ENCODE measurements at places on chromosomes 1 and 21.
A peak's percentile ranks its signal among the peaks of the same experiment; 100 is the strongest.

GRCh38 chr1:82517586-82517985, 716.9 kb downstream of the ADGRL2 start:
- no peak overlapping the region for H3K4me3 ChIP-seq
- H3K27me3 ChIP-seq, result no peaks in the 10 kb centered on the region
- no peak for DNase-seq
- H3K27ac ChIP-seq, result no peak overlapping the region
- H3K36me3 ChIP-seq, result no peaks in the 10 kb centered on the region

GRCh38 chr1:175154629-175155472, 37.7 kb downstream of the KIAA0040 start:
- no peaks in the 10 kb centered on the region for H3K36me3 ChIP-seq
- H3K4me1 ChIP-seq, result no peaks in the 10 kb centered on the region
- H3K27me3 ChIP-seq, result peaks cover 66% of the 10 kb centered on the region
- H3K4me3 ChIP-seq, result no peak overlapping the region

DNA sequence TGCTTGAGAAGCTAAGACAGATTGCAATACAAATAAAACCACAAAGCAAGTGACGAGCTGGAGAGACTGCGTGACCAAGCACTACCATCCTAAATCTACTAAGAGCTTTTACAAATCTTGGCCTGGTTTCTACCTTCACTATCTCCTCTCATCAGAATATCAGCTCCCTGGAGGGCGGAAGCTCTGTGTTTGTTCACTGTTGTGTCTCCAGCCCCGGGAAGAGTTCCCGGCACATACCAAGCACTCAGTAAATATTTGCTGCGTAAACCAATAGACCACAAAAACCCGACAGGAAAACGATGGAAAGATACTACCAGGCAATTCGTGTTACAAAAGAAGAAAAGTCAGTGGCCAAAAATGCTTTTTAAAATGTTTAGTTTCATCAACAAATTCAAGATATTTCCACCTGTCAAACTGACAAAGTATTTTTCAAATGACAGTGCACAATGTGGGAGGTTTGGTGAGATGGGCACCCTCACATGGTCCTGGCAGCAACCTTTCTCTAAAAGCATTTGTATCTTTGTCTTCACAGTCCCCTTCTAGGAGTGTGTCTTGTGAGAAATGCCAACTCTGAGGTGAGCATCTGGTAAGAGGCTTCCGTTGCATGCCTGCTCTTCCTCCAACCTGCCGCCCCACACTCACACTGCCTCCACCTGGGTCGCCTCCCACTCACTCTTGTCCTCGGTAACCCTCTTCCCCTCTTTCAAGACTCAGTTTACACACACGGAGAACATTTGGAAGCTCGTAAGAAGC, 34.7 kb downstream of the SLC1A7 start:
- DNase-seq, result no peak
- H3K36me3 ChIP-seq, result no peaks in the 10 kb centered on the region
- peaks cover 32% of the 10 kb centered on the region for H3K4me1 ChIP-seq
- no peak overlapping the region for H3K27ac ChIP-seq
- peaks cover 41% of the 10 kb centered on the region for H3K27me3 ChIP-seq
- H3K4me3 ChIP-seq, result no peak overlapping the region

- no peak overlapping the region for H3K27ac ChIP-seq
- H3K27me3 ChIP-seq, result peaks cover 4% of the 10 kb centered on the region
- H3K36me3 ChIP-seq, result no peaks in the 10 kb centered on the region
Observed at GRCh38 chr21:42467140-42467983, 28.7 kb downstream of the RSPH1 start.

DNA sequence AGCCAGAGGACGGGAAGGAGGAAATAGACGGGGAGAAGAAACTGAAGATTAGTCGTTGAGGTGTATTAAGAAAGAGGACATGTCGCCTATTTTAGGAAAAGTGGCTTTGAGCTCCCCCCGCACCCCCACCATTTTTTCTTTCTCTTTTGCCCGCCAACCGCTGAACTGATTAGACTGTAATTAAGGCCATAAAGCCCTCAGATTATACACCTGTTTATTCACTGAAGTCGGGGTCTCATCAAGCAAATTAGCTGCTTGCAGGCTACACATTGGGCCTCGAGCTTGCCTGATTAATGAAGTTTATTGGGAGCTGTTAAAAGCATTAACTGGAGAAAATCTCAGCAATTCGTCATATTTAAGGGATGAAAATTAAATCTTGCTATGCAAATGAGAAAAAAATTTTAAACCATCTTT, 119.4 kb upstream of the RRP15 start:
- H3K27me3 ChIP-seq, result peaks cover 77% of the 10 kb centered on the region
- peak overlapping the region; percentile 12 for H3K27ac ChIP-seq
- no peak for DNase-seq
- H3K4me1 ChIP-seq, result peaks cover 13% of the 10 kb centered on the region
- H3K36me3 ChIP-seq, result no peaks in the 10 kb centered on the region

DNA sequence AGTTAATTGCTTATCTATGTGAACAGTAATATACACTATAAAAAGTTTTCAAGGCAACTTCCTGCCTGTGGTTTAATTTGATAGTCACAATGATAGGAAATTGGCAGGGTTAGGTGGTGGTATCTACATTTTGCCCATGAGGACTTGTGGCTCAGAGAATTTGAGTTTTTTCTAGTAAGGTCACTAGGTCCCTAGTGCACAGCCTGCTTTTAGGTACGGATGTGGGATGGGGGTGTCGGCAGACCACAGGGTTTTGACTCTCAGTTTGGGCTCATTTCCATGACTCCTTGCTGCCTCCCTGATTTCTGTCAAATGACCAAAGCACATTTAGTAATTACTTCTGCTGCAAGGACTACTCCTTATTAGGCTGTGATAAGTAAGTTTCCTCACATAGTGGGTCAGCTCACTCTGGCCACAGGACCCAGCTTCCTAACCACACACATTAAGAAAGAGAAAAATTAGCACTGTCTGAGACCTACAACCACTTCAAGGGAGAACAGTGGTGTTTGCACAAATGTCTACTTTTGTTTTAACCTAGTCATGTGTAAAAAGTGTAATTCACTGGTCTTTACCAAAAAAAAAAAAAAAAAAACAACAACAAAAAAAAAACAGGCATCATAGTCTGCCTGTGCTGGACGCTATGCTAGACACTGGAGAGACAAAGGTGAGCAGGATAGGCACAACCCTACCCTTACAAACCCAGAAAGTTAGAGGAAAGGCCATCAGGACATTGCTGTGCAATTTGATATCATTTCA, 43.7 kb downstream of the MRPL39 start:
- H3K36me3 ChIP-seq, result peaks cover 5% of the 10 kb centered on the region
- no peak for DNase-seq
- H3K27me3 ChIP-seq, result peaks cover 8% of the 10 kb centered on the region
- H3K4me1 ChIP-seq, result peaks cover 12% of the 10 kb centered on the region
- no peak overlapping the region for H3K27ac ChIP-seq
- H3K4me3 ChIP-seq, result peak overlapping the region; percentile 2

DNA sequence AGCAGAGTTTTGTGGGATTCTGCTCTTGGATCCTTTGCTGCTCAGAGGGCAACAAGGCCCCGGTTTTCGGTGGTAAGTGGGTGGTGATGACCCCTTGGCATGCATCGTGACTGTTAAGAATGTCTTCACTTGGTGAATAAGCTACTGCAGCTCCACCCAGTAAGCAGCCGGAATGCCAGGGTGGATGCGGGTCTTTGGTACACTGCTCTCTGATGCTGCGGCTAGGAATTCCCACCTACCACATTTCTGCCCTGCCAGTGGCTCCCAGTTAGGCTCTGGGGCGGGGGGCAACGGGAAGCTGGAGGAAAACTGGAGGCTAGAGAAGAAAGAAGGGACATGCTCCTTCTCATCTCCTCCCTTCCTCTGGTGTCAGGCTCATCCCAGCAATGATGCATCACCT, 180.4 kb upstream of the GALNT2 start:
- no peak for DNase-seq
- no peak overlapping the region for H3K27ac ChIP-seq
- no peak overlapping the region for H3K4me3 ChIP-seq

- H3K4me1 ChIP-seq, result peaks cover 27% of the 10 kb centered on the region
- H3K27ac ChIP-seq, result peak overlapping the region; percentile 72
- peak; percentile 65 for DNase-seq
Observed at GRCh38 chr1:180515857-180516388, 13.5 kb upstream of the ACBD6 start.
